ENCODE measurements at places on chromosomes 3 and 15.

DNA sequence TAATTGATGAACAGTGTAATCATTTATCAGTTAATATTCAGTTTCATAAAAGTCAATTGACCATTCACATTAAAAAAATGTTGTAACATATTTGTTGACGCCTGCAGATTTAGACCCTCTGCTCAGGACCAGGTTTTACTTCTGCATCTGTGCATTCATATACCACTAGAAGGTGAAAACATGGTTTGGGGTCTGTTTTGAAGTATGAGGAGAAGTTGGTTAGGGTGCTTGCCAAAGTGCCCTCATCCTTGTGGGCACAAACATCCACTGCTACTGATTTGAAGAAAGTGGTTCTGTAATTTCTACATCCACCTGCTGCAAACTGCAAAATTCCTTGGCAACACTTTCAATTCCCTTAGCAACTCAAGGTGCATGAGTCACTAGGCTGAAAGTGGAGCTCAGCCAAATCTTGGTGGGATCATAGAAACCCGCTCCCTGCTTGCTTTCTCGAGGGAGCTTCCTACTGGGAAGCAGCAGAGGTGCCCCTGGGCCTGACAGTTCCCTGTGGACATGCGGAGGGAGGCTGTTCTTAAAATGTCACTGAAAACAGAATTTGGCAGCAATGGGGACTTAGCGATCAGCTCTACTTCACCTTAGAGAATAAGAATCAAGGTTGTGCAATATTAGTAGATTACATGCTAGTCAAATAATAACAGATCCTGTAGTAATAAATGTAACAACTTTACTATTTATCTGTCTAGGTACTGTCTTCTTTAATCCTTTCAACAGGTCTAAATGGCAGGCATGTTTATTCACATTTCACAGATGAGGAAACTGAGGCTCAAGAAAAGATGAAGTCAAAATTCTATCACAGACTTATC lies 301.0 kb upstream of the TBL1XR1 start:
- no peak for DNase-seq

DNA sequence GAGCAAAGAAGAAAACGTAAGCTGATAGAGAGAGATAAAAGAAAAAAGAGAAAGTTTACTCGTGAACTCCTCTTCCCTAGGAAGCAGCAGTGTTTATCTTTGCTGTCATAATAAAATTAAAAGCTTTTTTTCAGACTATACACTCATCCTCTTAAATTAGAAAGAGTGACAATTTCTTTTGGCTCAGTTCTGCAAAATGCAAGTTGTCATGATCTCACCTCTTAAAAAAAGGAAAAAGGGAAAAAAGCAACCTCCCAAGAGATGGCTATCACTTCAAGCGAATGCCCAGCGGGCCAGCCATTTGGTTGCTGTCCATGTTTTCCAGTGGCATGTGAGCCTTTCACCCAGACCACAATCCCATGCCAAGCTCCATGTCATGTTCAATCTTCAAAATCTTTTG lies 7.0 kb upstream of the THBS1 start:
- no peak for DNase-seq

- no peak for DNase-seq
These were observed 14.2 kb upstream of the SNX22 start for GRCh38 chr15:64137226-64137833.

GRCh38 chr3:108125550-108126071 lies 34.8 kb upstream of the CD47 start:
- no peak for DNase-seq

DNA sequence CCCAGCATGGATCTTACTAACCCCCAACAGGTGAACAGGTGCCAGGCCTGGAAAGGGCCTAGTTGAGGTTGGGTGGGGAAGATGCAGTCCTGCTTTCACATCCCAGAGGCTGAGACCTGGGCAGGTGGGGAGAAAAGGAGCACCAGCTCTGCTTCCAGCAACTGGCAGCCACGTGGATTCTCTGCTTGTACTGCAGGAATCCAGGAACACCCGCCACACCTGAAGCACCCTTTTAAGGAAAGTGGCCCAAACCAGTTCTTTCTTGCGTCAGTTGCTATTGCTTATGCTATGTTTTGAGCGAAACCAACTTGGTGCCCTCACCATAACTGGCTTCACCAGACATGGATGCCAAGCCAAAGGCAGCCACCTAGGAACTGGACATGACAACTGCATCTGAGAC lies 28.1 kb upstream of the NEO1 start:
- DNase-seq: no peak
